Activated CD4-positive, alpha-beta memory T cell treated with anti-CD3 and anti-CD28 coated beads for 36 hours (primary cell): ENCODE measurements at places on chromosomes 5 and 9.

GRCh38 chr9:68551191-68551590 lies 10.5 kb upstream of the TMEM252 start:
- no peak for DNase-seq

- no peak for DNase-seq
Measured at GRCh38 chr9:3520564-3520963, 5.2 kb downstream of the RFX3 start.

DNA sequence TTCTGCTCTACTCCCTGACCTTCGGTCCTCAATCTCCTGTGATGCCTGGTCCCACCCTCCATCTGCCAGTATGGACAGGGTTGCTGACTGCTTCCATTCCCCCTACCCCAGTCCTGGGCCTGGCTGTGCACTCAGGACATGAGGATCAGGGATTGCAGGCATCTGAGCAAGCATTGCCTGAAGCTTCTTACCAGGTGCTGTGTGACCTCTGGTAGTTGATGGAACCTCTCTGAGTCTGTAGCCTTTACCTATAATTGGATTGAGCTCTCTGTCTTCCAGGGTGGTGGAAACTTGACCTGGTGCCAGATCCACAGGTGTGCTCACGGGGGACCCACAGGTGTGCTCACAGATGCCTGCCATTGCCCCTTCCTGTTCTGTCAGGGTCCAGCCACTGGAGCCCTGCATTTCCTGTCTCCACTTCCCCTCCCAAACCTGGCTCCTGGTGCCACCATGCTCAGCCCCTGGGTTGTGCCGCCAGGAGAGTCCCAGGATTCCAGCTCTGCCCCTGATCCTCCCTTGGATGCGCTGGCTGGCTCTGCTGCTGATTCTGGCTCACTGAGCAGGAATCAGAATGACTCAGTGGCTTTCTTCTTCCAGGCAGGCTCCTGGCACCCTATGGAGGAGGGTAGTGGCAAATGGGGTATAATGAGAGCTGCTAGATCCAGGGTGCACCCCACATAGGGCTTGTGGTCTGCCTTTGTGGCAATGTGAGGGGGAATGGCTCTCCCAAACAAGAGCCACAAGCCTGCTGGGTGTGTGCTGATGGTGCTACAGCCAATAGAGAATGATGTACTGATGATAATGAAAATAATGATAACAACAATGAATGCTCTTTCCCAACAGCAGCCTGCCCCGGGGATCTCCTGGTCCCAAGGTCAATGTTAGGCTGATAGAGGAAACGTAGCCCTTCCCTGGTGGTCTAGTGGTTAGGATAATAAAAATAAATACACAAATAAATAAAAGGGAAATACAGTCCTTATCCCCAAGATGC lies 35.2 kb upstream of the PSD2 start:
- DNase-seq, result no peak

- DNase-seq, result no peak
Measured at GRCh38 chr5:43065387-43065947, 25.3 kb upstream of the ANXA2R start.

GRCh38 chr9:110443146-110443865 lies 105.6 kb upstream of the TXNDC8 start:
- no peak for DNase-seq
